ENCODE measurements at places on chromosomes 11 and 22.
A peak's percentile ranks its signal among the peaks of the same experiment; 100 is the strongest.

DNA sequence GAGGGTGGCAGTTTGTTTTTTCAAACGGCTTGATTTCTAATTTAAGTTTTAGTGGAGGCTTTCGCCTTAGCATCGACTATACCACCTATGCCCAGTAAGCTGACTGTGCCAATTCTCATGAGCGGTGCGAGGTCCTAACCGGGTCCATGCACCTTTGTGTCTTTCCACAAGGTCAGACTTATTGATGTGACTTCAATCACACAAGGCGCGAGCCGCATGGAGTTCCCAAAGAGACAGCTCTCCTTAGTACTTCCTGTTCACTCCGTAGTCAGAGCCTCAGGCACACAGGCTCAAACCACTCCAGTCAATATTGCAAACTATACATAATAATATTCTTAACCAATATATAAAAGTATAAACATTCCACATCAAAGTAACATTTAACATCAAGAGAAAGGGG is 18.2 kb downstream of the ST14 start:
- DNase-seq = no peak

DNA sequence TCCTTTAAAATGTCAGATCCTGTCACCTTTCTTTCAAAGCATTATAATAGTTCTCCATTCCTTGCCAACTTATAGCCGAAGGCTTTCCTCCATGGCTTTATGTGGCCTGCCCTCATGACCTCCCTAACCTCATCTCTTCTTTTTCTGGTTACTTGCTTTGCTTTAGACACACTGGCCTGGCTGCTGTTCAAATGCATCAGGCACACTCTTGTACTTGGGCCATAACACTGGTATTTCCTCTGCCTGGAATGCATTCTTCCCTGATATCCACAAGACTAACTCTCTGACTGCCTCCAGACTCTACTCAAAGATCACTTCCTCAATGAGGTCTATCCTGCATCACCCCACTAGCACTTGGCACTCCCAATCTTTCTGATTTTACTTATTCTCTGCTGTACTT is 710.3 kb downstream of the KCNA4 start:
- peak; percentile 91 for DNase-seq

DNA sequence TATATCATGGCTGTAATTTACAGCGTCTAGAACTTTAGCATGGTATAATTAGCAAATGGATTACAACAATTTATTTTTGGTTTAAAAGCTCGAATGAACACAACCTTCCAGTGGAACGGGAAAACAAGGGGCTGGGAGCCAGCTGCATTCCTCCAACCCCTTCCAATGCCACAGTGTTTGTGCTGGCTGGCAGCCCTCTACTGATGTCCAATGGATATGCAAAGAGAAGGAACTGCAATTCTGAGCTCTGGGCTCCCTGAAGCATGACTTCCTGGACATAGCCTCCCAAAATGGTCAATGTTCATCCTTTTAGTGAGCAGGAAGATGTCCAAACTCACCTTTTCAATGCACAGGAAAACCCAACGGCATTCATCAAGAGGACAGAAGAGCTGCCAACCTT is 288.3 kb downstream of the TENM4 start:
- DNase-seq = no peak

DNA sequence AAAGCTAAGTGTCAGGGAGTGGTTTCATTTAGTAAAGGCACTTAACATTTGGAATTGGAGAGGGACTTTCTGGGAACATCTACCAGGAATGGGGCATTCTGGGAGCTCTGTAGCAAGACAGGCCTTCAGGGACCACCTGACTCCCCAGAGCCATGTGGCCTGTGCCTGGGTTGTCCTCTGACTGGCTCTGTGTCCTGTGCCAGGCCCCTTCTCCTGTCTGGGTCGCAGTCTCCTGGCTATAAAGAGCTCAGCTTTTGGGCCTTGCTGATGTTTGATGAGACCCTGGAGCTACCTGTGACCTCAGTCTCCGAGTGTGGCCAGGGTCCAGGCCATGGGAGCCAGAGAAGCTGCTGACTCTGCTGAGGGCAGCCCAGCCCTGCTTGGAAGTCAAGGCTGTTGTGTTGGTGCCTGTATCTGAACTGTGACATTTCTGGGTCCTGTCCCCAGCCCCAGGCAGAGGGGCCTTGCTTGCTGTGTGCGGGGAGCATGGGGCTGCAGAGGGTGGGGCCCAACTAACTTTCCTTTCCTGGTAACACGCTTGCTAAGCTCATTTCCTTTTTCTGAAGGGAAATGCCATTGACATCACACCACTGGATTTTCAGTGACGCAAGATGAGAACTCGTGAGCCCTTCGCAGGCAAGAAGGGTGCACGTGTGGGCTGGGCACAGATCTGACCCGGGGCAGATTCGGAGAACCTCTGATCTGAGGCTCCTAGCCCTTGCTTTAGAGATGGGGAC is 41.3 kb downstream of the LRRC32 start:
- DNase-seq = peak; percentile 99

DNA sequence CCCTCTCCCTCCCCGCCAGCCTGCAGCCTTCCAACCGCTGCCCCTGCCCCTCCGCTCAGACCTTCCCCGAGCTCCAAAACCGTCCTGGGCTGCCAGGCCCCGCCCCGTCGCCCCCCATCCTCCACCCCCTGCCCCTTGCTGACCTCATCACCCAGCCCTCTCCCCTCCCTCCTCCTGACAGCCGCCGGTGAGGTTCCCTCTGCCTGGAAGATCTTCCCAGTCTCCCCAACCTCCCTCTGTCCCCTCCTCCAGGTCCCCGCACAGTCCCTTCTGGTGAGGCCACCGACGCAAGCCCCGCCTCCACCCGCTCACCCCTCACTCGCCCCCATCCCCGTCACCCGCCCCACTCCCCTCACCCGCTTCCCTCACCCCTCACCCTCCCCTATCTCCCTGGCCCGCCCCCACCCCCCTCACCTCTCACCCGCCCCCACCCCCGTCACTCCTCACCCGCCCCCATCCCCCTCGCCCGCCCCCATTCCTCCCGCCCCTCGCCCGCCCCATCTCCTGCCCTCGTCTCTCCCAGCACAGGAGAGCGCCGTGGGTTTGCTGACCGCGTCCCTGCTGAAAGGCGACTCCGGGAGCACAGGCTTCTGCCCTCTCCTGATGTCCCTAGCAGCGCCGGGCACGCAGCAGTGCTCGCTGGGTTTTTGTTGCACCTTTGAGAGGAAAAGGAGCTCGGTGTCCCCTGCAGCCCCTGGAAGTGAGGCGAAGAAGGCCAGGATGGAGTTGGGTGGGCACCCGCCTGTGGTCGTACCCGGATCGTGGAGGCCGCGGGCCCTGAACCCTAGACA is 16.4 kb upstream of the UPK3A start:
- DNase-seq = peak; percentile 26

GRCh38 chr11:93278976-93279375 is 51.6 kb upstream of the DEUP1 start:
- no peak for DNase-seq

GRCh38 chr22:22858559-22858937 is 29.1 kb upstream of the IGLL5 start:
- DNase-seq = no peak

GRCh38 chr22:30422481-30423300 is 2.9 kb upstream of the MTFP1 start:
- peak; percentile 59 for DNase-seq

DNA sequence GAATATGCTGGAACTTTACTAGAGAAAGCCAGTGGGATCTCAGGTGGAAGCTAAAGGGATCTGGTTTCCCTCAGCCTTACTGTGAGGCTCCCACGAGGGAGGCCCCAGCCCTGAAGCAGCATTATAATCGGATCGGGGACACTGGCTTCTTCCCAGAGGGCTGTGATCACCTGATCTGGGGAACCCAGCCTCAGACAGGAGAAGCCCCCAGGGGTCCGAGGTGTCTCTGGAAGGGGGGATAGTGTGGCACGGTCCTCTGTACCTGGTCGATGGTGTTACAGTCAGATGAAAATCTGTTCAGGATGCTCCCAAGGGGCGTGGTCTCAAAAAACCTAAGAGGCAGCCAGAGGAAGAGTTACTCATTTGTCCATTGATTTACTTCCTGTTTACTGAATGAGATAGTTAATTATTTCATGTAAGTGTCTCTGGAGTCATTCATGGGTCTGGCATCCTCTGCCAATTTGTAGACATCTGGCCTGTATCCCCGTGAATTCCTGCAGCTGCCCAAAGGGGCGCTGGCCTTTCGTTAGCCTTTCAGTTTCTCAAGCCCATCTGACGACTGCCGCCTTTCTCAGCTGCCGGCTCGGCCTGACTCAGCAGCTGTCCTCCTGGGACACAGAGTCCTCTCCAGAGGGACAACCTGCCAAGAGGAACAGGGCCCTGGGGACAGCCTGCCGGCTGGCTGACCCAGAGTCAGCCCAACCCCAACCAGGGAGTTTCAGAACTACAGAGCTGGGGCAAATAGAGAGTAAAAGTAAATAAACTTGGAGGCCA is 17.0 kb upstream of the KCNJ11 start:
- peak; percentile 55 for DNase-seq

DNA sequence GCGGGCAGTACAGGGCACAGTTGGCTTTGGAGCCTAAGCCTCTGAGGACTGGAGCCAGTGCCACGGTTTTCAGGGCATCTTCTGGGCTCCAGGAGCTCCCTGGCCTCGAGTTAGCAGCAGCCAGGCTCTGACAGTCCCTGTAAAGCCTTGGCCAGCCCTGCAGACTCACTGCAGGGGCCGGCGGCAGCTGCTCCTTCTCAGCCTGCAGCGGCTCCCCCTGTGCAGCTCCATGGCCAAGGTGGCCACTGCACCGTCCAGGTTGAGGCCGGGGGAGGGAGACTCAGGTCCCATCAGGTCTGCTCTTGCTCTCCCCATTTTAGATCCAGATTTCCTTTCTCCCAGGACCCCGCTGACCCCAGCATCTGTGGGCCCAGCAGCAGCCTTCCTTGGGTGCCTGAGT is 1461.1 kb downstream of the BRD1 start:
- no peak for DNase-seq

DNA sequence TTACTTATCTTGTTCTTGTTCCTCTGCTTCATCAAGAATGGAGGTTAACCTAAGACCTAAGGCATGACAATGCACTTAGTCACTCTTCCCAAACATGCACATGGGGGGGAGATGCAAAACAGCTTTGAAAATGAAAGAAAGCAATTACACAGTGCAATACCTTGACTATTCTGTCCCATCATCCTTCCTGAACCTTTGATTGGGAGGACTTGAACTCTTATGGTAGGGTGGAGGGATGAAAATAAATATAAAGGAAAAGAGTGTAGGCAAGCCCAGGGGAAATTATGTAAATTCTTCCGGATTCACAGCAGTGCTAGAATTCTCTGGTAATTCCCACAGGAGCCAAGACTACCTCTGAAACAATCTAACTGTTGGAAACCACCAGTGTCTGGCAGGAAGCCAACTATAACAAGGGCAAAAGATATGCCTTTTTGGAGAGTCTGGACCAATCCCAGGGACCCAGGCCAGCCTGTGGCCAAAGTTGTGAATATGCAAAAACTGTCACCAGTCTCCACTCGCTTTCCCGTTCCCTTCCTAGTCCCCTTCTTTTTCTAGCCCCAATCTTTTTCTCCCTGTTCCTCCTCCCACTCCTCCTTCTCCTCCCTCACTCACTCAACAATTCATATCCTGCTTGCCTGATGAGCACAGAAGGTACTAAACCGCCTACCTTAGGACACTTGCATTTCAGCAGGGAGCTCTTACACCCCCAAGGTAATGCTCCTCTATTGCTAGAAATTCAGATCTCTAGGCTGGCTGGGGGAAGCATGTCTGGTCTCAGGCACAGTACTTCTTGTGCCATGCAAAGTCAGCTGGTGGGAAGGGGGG is 2.5 kb upstream of the RCN1 start:
- peak; percentile 89 for DNase-seq

DNA sequence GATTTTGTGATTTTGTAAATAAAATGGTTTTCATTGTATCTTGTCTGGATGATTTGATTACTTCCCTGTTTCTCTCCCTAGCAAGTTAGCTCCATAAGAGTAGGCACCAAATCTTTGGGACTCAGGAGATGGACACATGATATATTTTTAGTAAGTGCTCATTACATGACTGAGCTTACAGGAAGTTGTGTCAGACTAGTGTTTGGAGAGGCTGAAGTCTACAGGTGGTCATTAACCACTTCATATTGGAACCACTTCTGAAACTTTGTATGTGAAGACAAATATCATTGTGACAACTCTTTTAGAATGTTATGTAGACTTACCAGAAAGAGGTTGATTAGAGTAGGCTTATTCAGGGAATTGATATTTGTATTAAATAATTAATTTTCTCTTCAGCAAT is 19.1 kb downstream of the ARHGAP42 start:
- no peak for DNase-seq

- no peak for DNase-seq
Measured at GRCh38 chr11:84790849-84791427, 836.2 kb downstream of the DLG2 start.

DNA sequence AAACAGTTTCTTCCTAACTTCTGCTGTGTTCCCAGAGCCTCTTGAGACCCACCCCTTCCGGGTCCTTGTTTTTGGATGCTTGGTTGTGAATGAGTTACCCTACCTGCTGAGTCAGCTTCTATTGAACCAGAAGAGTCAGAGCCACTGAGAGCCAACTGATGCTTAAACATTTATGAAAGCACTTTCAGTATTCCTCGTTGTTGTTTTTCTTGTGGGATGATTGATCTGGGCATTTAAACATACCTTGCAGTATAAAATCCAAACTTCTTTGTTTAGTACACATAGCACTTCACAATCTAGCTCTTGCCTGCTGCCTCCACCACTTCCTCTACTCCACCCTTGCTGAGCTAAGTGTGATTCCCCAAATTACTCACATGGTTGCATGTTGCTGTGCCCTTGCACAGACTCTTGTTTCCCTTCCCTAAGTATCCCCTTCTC is 5.5 kb downstream of the PRSS23 start:
- peak; percentile 35 for DNase-seq

DNA sequence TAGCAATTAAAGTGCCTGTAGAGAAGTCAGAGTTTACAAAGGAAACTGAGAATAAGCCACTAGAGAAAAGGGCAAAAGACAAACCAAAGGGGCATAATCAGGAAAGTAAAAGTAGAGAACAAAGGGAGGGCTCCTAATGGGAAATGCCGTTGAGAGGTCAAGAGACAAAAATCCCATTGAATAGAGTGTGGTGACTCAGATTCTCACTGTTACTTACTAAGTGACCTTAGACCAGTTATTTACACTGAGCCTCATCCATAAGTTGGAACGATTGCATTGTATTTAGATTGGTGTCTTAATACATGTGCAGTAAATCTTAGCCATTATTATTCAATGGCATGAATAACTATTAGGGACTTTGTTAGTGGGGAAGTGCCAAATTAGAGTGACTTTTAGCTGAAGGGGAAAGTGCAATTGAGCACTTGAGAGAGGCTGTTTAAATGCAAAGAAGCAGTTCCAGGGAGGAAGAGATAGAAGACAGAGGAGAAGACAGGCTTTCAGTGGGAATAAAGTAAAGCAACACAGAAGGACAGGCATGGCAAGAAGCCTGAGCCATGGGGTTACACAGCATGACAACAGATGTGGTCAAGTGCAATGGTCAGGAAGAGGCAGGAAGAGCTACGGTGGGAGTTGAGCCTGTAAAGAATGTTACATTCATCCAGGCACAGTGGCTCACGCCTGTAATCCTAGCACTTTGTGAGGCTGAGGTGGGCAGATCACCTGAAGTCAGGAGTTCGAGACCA is 82.6 kb downstream of the UBASH3B start:
- peak; percentile 71 for DNase-seq

GRCh38 chr11:105135883-105136282 is 3.7 kb downstream of the CARD18 start:
- no peak for DNase-seq

- no peak for DNase-seq
Measured at GRCh38 chr11:31844351-31844750, 33.2 kb upstream of the PAX6 start.

GRCh38 chr22:19819208-19819910 is 35.3 kb downstream of the GNB1L start:
- no peak for DNase-seq

Data from dermis blood vessel endothelial cell (primary cell).